Activated CD4-positive, alpha-beta T cell treated with anti-CD3 and anti-CD28 coated beads, Interleukin-2, amount 10 ng/mL, durations not matched to agents 7 days and 5 days (primary cell): ENCODE measurements at places on chromosomes 7 and 10. TPM values are rescaled to one million over a fixed set of nuclear protein-coding genes. Genes with fewer than 3 reads are reported as not detected.

SPAM1 gene
- total RNA-seq: not detected

- H3K4me1 ChIP-seq: peaks cover 19% of the 10 kb centered on the region
- peaks cover 2% of the 10 kb centered on the region for H3K36me3 ChIP-seq
- H3K27me3 ChIP-seq: no peaks in the 10 kb centered on the region
- H3K4me3 ChIP-seq: no peak overlapping the region
- DNase-seq: no peak
These were observed 84.8 kb upstream of the LRRC4 start for GRCh38 chr7:128115821-128116723.

SCD gene
- total RNA-seq: 129 TPM

GRCh38 chr10:120075349-120075748 lies 182.8 kb downstream of the SEC23IP start:
- no peak for DNase-seq
- H3K27ac ChIP-seq: no peak overlapping the region
- H3K4me3 ChIP-seq: no peak overlapping the region
- no peaks in the 10 kb centered on the region for H3K36me3 ChIP-seq
- no peaks in the 10 kb centered on the region for H3K4me1 ChIP-seq

GRCh38 chr10:69047111-69047832 lies 40.6 kb upstream of the SRGN start:
- peaks cover 59% of the 10 kb centered on the region for H3K4me1 ChIP-seq
- H3K36me3 ChIP-seq: peaks cover 4% of the 10 kb centered on the region
- H3K4me3 ChIP-seq: no peak overlapping the region
- H3K27ac ChIP-seq: no peak overlapping the region

- peaks cover 63% of the 10 kb centered on the region for H3K27me3 ChIP-seq
- peaks cover 11% of the 10 kb centered on the region for H3K4me1 ChIP-seq
- H3K27ac ChIP-seq: no peak overlapping the region
- no peak for DNase-seq
- H3K36me3 ChIP-seq: no peaks in the 10 kb centered on the region
These were observed 999 bp downstream of the ITIH5 start for GRCh38 chr10:7665767-7666166.

GRCh38 chr7:148735967-148736366 lies 37.3 kb downstream of the CUL1 start:
- DNase-seq: no peak
- H3K4me1 ChIP-seq: peaks cover 17% of the 10 kb centered on the region

MCU gene
- 11.7 TPM for total RNA-seq

SCIN gene
- 1.6 TPM for total RNA-seq

GRCh38 chr10:70363971-70364771 lies 18.3 kb downstream of the LRRC20 start:
- peak; percentile 89 for DNase-seq
- no peaks in the 10 kb centered on the region for H3K27me3 ChIP-seq
- no peak overlapping the region for H3K4me3 ChIP-seq
- peak overlapping the region; percentile 57 for H3K27ac ChIP-seq

GRCh38 chr10:92690211-92690914 lies 608 bp downstream of the HHEX start:
- H3K4me3 ChIP-seq: peak overlapping the region; percentile 61
- H3K36me3 ChIP-seq: peaks cover 4% of the 10 kb centered on the region
- H3K4me1 ChIP-seq: peaks cover 22% of the 10 kb centered on the region

GRCh38 chr10:72085864-72086465 lies 2.4 kb downstream of the SPOCK2 start:
- no peak for DNase-seq
- H3K27ac ChIP-seq: peak overlapping the region; percentile 83
- no peaks in the 10 kb centered on the region for H3K27me3 ChIP-seq
- peaks cover 71% of the 10 kb centered on the region for H3K4me1 ChIP-seq
- H3K4me3 ChIP-seq: peak overlapping the region; percentile 79

DNA sequence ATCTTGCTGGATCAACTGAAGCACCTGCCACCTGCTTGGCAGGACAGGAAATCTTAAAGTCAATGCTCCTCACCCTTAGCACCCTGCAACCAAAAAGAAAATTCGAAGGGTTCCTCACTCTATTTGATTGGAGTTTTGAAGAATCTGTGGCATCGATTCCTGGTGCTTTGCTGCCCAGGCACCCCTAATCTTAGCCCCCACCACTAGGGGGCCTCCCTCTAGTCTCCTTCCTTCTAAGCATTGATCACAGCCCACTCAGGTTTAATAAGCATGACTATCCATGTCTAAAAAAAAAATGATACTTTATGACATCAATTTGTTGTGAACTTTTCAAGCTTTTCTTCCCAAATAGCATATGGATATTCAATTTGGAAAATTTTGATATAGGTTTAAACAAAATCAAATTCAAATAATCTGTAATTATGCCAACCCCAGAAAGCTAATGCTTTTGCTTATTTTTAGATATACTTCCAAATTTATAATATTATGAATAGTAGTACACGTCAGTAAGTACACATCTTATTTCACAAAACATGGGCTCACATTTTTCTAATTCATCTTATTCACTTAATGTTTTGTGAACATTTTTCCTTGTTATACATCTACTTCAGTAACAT lies 45.3 kb downstream of the NRG3 start:
- H3K27me3 ChIP-seq: no peaks in the 10 kb centered on the region
- no peaks in the 10 kb centered on the region for H3K36me3 ChIP-seq
- no peak for DNase-seq
- H3K4me3 ChIP-seq: no peak overlapping the region
- H3K4me1 ChIP-seq: no peaks in the 10 kb centered on the region

DNA sequence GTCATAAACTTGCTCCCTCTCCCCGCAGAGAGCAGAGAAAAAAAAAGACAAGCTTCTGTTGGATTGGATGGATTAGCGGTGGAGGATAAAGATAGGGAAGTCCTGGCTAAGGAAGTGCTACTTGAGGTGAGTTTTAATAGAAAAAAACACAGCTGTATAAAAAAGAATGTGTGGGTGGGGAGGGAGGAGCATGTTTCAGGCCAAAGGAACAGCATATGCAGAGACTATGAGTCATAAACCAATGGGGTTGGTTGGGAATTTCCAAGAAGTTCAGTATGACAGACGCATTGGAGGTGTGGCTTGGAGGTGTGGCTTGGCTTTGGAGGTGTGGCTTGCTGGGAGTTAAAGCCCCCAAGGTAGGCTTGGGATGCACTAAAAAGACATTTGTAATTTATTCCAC lies 103.0 kb upstream of the LSM8 start:
- peaks cover 2% of the 10 kb centered on the region for H3K27me3 ChIP-seq
- H3K27ac ChIP-seq: no peak overlapping the region

TACC2 gene
- total RNA-seq: not detected

GRCh38 chr7:98133621-98134303 lies 27.1 kb downstream of the LMTK2 start:
- no peak for DNase-seq
- H3K36me3 ChIP-seq: peaks cover 11% of the 10 kb centered on the region
- H3K4me3 ChIP-seq: peak overlapping the region; percentile 20
- peaks cover 9% of the 10 kb centered on the region for H3K27me3 ChIP-seq
- peaks cover 38% of the 10 kb centered on the region for H3K4me1 ChIP-seq

DNA sequence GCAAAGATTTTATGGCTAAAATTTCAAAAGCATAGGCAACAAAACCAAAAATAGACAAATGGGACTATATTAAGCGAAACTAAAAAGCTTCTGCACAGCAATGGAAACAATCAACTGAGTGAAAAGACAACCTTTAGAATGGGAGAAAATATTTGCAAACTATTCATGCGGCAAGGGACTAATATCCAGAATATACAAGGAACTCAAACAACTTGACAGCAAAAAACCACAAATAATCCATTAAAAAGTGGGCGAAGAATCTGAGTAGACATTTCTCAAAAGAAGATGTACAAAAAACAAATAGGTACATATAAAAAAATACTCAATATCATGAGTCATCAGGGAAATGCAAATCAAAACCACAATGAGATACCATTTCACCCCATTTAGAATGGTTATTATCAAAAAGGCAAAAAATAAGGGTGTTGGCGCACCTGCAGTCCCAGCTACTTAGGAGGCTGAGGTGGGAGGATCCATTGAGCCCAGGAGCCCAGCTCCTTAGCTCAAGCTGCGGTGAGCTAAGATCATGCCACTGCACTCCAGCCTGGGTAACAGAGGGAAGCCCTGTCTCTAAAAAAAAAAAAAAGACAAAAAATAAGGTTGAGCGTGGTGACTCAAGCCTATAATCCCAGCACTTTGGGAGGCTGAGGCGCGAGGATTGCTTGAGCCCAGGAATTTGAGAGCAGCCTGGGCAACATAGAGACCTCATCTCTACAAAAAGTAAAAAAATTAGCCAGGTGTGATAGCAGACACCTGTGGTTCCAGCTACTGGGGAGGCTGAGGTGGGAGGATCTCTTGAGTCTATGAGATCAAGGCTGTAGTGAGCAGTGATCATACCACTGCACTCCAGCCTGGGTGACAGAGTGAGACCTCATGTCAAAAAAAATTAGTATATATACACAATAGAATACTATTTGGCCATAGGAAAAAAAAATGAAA lies 4.2 kb upstream of the CCM2 start:
- H3K27me3 ChIP-seq: no peaks in the 10 kb centered on the region
- H3K27ac ChIP-seq: peak overlapping the region; percentile 80

GRCh38 chr10:110395350-110396283 lies 90.9 kb upstream of the SMNDC1 start:
- no peaks in the 10 kb centered on the region for H3K27me3 ChIP-seq
- no peak overlapping the region for H3K4me3 ChIP-seq
- no peak for DNase-seq
- H3K4me1 ChIP-seq: peaks cover 14% of the 10 kb centered on the region

DNA sequence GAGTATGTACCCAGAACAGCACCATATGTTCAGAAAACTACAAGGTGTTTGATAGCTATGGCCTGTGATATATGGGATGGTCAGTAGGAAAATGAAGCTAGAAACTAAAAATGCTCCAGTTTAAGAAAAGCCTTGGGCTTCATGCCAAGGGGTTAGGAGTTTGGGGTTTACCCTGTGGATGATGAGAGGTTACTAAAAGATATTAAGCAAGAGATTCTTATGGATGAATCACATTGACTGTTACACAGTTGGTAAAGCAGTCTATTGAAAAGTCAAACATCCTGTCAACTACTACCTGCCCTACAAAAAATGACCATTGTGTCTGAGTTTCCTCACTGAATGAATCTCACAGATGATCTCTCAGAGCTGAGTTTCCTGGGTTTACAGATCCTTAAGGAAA lies 166.2 kb upstream of the INHBA start:
- H3K27me3 ChIP-seq: peaks cover 29% of the 10 kb centered on the region
- no peak for DNase-seq
- H3K36me3 ChIP-seq: peaks cover 2% of the 10 kb centered on the region

DNA sequence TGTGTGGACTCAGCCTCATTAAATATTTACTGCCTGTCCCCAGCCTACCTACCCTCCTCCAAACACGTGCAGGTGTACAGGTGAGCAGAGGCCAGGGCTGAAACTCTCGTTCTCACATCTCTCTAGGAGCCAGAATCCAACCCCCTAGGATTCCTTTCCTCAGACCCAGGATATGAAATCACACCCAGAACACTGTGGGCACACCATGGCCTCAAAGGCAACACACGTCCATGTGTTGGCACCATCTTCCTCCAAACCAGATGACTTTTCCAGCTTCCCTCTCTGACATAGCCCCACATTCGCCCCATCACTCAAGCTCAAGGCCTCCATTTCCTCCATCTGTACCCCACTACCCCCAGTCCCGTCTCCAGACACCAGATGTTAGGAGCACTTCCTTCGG lies 51.8 kb upstream of the DUSP5 start:
- H3K27ac ChIP-seq: no peak overlapping the region
- H3K27me3 ChIP-seq: peaks cover 12% of the 10 kb centered on the region
- H3K4me3 ChIP-seq: no peak overlapping the region
- no peak for DNase-seq

GRCh38 chr7:44044315-44045225 lies at the start of gene DBNL:
DBNL (plus strand) TSS chr7:44044702; CDS start chr7:44044738, 36 bp downstream.
- H3K36me3 ChIP-seq: peaks cover 31% of the 10 kb centered on the region
- H3K27me3 ChIP-seq: no peaks in the 10 kb centered on the region

DNA sequence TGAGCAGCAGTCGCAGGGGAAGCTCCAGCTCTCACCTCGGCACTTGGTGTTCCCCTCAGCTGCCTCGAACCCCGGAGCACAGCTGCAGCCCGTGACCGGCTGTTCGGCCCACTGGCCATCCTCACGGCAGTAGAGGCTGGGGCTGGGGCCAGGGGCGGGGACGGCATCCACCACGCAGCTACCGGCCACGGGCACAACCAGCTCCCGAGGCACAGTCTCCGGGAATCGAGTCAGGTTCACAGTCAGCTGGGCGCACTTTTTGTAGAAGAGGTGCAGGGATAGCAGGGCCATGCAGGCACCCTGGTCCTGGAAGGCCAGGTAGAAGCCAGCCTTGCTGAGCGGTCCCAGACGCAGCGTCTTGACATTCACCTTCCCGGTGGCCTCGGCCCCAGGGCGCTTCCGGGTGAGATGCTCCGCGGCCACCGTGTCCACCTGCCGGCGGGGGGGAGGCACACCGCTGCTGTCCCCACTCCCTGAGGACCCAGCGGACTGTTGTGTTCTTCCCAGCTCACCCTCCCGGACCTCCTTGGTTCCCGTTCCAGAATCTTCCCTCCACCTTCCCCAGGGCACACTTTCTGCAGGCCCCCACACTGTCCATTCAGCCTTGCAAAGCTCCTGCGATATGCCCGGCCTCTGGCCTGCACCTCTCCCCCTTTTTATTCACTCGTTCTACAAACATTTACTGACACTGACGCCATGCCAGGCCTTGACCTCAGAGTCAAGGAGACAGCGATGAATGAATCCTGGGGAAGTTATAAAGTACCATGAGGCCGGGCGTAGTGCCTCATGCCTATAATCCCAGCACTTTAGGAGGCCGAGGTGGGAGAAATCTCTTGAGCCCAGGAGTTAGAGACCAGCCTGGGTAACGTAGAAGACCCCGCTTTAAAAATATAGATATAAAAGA lies 4.8 kb downstream of the EPHB4 start:
- H3K27ac ChIP-seq: no peak overlapping the region
- DNase-seq: no peak
- peaks cover 11% of the 10 kb centered on the region for H3K4me1 ChIP-seq
- no peak overlapping the region for H3K4me3 ChIP-seq
- no peaks in the 10 kb centered on the region for H3K36me3 ChIP-seq

GRCh38 chr10:21944727-21945386 lies 58.7 kb downstream of the DNAJC1 start:
- no peak overlapping the region for H3K27ac ChIP-seq
- no peak for DNase-seq
- no peaks in the 10 kb centered on the region for H3K27me3 ChIP-seq

DNA sequence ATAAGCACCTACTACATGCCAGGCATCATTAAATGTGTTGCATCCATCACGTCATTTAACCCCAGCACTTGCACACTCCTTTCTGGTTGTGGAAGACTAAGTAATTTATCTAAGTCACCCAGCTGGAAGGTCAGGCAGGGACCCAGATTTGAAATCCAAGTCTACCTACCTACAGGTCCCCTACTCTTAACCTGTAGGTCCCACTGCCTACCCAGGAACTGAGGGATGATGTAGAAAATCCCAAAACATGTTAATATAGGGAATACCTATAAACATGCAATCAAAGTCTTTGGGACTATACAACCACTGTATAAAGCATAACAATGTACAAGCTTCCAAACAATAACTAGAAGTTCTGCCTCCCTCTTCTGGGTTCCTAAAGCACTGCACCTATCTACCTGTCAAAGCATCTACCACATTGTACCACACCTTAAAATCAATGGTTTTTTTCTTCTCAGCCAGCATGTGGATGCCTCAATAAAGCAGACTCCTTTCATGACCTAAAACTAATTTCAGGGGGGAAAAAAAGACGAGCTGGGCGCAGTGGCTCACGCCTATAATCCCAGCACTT lies 5.6 kb downstream of the IL6 start:
- peaks cover 20% of the 10 kb centered on the region for H3K4me1 ChIP-seq
- DNase-seq: peak; percentile 24

- no peaks in the 10 kb centered on the region for H3K27me3 ChIP-seq
- no peak overlapping the region for H3K4me3 ChIP-seq
- H3K27ac ChIP-seq: peak overlapping the region; percentile 71
- peak; percentile 41 for DNase-seq
These were observed 17.2 kb upstream of the ATP6V0E2 start for GRCh38 chr7:149856583-149856982.
